NCI-H1930 (cell line): ENCODE measurements at places on chromosomes 7 and 10.
A peak's percentile ranks its signal among the peaks of the same experiment; 100 is the strongest.

- peak; percentile 21 for DNase-seq
Measured at GRCh38 chr7:30135301-30136116, 723 bp downstream of the MTURN start.

DNA sequence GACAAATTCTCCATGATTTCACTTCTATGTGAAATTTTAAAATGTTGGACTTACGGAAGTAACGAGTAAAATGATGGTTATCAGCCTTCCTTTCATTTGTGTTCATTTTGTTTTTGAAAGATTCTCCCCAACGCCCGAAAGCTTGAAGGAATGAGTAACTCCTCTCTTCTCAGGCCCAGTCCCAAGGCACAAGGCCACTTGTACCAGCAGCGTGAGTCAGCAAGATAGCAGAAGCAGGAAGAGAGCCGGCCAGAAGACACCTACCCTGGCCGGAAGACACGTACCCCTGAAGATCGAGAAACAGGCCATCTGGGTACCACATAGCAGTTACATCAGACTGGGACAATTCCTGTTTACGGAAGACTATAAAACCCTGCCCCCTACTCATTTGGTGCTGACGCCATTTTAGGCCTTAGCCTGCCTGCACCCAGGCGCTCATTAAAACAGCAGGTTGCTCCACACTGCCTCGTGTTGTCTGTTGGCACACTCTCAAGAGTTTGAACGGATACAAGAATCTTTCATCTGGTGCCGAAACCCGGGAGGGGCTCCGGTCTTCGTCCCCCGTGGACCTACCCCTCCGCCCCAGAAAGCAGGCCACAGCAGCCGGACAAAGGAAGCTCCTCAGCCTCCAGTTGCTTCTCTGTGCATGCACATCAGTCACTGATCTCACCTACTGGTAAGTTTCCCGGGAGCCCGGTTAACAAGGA is 60.4 kb downstream of the LRRC17 start:
- no peak for DNase-seq

GRCh38 chr7:95922191-95922590 is 149.8 kb downstream of the DYNC1I1 start:
- DNase-seq = no peak

- DNase-seq = no peak
Measured at GRCh38 chr10:65950075-65950474, 975.8 kb upstream of the LRRTM3 start.

DNA sequence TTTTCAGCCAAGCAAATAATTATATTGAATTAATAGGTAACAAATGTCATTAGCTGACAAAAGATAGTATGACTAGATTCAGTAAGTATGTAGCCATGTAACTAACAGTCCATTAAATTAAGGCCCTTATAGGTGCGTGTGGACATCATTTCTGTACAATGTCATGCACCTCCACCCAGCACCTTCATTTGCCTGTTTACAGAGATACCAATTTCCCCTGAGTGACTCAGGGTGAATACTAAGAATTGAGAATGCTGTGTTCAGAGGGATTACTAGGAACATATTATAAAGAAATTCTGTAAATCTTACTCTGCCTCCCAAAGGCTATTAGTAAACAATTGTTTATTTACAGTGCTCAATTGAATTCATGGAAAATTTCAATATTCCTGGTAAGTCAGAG is 48.1 kb upstream of the ZNF273 start:
- DNase-seq = no peak

DNA sequence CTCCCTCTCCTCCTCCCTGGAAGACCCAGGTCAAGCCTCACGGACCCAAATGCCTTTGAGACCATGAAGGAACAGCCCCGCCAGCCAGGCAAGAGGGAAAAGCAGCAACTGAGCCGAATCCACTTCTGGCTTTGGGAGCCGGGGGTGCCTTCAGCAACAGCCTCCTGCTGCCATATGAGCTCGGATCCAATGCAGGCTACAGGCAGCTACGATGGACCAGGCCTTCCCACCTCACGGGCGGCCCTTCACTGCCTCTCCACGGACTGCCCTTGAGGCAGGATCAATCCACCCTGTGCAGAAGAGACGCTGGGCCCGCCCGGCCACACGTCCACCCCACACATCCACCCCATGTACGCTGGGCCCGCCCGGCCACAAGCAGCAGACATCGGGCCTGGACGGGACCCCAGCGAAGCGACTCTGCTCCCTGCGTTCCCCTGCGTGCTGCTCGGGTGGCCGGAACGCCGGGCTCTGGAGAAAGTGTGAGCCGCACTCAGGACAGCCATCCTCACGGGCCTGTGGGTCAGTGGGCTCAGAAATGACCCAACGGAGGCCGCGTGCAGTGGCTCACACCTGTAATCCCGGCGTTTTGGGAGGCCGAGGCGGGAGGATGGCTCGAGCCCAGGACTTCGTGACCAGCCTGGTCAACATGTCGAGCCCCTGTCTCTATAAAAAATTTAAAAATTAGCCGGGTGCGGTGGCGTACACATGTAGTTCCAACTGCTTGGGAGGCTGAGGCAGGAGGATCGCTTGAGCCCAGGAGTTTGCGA is 82.0 kb downstream of the FOXL3 start:
- DNase-seq = no peak

- no peak for DNase-seq
Measured at GRCh38 chr7:142868986-142869415, 14.1 kb downstream of the EPHB6 start.

- no peak for DNase-seq
Measured at GRCh38 chr7:48389977-48390376, 218.7 kb downstream of the ABCA13 start.

DNA sequence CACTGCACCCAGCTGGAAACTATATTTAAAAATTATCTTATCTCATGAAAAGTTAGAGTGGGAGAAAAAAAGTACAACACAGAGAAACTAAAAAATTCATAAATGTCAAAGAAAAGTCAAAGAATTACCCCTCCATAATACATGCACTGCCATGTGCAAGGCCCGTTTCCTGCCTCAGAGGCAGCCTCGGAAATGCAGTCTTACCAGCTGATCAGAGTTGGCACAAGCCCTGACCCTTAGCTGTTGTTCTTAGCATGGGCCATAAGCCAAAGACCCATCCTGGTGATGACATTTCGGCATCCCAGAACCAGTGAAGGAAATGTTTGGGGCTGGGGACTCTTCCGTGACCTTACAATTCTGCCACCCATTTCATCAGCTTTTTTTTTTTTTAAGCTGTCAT is 21.6 kb downstream of the RBM48 start:
- DNase-seq = no peak

- DNase-seq = no peak
Measured at GRCh38 chr10:130708465-130709070, 572.4 kb downstream of the GLRX3 start.
